ENCODE measurements at places on chromosomes 12 and 14. TPM values are rescaled to one million over a fixed set of nuclear protein-coding genes. Genes with fewer than 3 reads are reported as not detected.

Gene XRCC3
- 15.9 TPM for total RNA-seq

Gene TGM1
- 1.5 TPM for total RNA-seq

Gene NPFF
- 0.38 TPM for total RNA-seq

DNA sequence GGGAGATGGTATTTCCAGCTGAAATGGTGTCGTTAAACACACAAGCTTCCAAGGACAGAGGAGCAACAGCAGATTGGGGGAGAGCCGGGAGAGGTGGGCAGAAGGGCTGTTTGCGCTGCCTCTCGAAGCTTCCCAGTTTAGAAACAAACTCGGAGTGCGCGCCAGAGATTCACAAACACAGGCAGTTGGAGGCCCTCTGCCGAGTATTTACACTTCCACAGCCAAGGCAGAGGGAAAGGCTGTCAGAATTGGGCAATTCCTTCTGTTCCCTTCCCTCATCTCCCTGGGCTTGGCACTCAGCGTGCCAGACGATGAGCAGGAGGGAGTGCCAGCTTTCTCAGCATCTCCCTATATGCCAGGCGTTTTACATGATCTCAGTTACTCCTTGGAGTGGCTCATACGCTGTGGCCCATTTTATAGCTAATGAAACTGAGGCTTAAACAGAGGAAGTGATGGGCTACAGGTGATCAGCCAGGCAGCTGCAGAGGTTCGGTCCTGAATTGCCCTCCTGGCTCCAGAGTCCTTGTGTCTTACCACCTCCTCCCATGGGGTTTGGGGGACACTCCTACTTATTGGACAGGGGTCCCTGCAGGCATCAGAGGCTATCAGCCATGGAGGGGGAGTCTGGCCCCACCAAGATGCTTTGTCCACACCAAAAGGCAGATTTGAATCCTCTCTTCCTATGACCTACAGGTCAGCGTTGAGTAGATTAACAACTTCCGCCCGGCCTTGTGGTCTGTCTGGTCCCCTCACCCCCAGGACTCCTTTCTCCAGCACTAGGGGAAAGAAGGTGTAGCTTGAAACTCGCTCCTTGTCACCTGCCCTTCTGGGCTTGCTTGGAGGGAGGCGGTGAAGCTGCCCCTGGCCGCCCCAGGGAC lies 3.1 kb downstream of the FAM222A start:
- DNase-seq: no peak

- DNase-seq: no peak
Measured at GRCh38 chr14:53346988-53347387, 193.9 kb upstream of the DDHD1 start.

DNA sequence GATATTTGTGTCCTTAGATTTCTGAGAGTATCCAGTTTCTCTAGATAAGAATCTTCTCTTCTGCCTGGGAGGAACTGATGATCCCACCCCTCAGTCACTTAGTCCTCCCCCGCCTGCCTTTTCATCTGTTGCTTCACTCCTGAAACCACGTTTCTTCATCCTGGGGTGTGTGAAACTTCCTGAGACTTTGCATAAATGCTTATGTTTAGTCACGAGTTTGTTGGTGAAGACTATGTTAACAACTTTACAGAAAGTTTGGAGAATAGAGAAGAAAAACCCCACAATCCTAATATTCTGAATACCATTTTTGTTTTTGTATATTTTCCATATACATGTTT lies 33.2 kb downstream of the MARK3 start:
- DNase-seq: no peak

DNA sequence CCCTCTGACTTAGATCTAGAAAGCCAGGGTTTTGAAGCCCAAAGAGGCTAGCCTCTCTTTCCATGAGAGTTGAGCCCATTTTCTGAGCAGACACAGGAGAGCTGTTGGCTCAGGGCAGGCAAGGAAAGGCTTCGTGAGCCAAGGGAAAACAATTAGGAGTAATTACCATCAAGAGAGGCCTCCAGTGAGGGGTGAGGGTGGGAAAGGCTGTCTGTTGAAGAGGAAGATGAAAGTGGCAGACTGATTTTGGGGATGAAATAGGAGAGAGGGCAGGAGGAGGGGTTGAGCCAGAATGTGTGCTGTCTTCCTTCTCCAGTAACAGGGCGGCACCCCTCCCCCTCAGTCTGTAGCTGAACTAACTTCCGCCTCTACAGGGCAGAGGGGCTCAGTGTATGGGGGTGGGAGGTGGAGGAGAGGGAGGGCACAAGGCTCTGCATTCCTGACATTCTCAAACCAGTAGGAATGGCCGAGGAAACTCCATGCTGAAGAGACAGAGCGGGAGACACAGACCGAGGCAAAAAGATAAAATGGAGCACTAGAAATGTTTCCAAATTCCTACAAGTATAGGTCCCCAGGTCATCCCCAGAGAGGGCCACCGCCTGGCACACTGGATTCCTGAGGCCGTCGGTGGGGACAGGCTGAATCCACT lies 33.1 kb upstream of the COL2A1 start:
- DNase-seq: peak; percentile 27

GRCh38 chr14:56814519-56814959 lies 4.3 kb upstream of the OTX2 start:
- no peak for DNase-seq

GRCh38 chr12:69483700-69484099 lies 13.5 kb downstream of the FRS2 start:
- DNase-seq: no peak

GRCh38 chr12:79082595-79082994 lies 218.0 kb downstream of the SYT1 start:
- DNase-seq: no peak

- no peak for DNase-seq
Measured at GRCh38 chr14:65731933-65732506, 319.5 kb downstream of the FUT8 start.

DNA sequence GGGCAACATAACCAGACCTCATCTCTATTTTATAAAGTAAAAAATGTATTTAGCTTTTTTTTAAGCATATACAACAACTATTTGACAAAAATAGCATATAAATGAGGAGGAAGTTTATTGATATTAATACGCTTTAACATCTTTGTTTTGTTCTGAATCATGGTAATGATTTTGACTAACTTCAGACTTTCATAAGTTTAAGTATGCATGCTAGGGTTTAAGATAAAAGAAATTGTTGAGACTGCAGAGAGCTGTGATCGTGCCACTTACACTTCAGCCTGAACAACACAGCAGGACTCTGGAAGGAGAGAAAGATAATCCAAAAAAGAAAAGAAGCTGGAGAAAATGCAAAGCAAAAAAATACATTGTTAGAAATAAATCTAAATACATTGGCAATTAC lies 87.9 kb upstream of the AEBP2 start:
- DNase-seq: no peak

DNA sequence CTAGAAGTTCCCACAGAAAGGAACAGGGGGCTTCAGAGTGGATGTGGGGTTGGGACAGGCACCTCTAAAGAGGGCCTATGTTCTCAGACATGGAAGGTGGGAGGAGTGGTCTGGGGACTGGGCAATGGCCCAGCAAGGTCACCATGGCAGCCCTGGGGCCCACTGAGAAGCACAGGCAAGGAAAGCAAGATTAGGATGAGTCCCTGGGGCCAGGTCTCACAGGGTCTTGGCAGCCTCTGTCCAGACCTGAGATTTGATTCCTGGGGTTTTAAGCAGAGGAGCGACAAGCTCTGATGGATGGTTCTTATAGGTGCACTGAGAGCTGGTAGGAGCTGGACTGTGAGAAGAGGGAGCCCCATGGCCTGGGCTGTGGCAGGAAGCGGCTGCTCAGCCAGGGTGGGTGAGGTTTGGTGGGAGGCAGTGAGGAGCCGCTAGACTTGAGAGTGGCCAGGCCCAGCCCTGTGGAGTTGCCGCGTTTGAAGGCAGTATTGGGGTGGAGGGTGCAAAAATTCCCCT lies 44.0 kb downstream of the DLK1 start:
- no peak for DNase-seq

- DNase-seq: no peak
Measured at GRCh38 chr12:47193066-47193465, 113.3 kb upstream of the AMIGO2 start.

DNA sequence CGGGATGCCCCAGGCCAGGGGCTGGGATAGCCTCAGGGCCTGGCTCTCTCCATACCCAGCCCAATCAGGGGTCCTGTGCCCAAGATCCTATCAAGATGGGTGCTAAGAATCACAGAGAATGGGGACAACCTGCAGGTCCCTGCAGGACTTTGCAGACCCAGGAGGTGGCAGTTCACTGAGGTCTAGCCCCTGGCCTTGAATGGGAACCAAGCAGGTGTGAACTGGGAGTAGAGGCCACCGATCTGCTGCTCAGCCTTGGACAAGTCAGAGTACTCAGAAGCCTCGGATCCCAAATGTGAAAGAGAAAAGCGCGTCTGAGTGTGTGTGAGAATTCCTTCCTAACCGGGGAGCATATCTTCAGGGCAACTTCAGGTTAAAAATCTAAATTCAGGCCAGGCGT lies 76.2 kb downstream of the ARL6IP4 start:
- DNase-seq: no peak

DNA sequence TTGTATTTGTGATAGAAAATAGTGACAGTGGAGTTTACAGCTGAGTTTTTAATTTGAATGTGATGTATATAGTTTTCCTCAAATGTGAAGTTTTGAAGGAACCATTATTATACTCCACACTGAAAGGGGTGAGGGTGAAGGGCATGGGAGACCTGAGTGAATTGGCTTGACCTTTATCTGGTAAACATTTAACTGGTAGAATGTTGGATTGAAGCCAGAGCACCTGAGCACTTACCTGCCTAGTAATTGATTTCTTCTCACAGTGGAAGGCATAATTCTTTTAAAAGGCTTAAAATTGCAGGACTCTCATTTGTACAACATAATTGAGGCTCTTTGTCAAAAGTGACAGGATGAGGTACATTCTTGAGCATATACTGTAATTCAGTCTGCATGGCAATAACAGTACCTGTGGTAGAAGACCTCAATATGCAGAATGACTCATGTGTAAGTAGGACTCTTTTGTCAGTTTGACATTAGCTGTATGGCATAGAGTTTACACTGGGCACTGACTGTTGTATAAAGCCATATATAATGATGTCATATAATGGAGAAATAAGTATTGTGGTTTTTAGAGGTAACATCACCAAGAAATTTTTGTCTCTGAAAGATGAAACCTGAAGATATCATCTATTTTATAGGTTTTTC lies 309.6 kb downstream of the TMTC2 start:
- no peak for DNase-seq

- DNase-seq: no peak
Measured at GRCh38 chr12:131980263-131980662, 30.5 kb downstream of the EP400 start.

DNA sequence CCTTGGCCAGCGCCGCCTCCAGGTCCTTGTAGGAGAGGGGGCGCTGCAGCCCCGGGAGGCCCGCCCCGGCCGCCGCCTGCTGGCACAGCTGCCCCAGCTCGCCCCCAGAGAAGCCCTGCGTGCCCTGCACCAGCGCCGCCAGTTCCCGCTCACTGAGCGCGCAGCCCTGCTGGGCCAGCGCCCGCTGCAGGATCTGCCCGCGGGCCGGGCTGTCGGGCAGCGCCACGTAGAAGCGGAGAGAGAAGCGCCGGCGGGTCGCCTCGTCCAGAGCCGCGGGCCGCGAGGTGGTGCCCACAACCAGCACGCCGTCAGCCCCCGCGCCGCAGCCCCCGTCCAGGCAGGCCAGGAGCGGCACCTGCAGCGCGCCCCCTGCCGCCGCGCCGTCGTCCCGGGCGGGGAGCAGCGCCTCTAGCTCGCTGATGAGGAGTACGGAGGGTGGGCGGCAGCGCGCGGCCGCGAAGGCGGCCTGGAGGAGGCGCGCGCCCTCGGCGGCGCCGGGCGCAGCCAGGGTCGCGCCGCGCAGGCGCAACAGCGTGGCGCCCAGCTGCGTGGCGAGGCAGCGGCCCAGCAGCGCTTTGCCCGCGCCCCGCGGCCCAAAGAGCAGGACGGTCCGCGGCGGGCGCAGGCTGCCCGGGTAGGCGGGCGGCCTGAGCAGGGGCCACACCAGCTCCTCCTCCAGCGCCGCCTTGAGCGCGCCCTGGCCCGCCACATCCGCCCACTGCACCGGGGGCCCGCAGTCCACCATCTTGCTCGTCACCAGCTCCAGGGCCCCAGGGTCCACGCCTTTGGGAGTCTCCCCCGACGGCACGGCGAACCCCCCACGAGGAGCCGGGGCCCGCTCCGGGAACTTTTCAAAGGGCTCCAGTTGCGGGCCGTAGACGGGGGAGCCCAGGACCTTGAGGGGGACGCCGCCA lies 27.7 kb downstream of the FIGNL2 start:
- peak; percentile 93 for DNase-seq

DNA sequence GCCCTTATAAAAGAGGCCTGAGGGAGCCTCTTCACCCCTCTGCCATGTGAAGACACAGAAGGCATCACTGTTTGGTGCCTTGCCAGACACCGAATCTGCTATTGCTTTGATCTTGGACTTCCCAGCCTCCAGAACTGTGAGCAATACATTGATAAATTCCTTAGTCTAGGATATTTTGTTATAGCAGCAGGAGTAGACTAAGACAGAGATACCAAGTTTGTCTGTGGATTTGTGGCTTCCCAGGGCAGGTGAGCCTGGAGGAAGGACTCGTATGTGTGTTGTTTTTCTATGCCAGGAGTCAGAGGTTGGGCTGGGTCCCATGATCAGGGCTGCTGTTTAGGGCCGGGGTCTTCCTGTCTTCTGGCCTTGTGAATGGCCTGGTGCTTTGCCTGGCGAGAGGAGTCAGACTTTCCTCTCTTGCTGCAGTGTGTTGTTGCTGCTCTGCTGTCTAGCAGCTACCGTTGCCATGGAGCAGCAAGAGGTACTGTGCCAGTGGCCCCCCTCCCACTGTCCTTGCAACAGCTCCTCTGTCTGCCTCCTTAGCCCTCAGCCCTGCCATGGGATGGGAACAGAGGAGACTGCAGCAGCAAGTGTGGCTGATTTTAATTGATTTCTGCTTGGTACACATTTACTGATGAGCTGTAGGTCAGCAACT lies 111.2 kb downstream of the CHST11 start:
- DNase-seq: no peak

GRCh38 chr12:25854991-25855390 lies 103.5 kb upstream of the RASSF8 start:
- no peak for DNase-seq

DNA sequence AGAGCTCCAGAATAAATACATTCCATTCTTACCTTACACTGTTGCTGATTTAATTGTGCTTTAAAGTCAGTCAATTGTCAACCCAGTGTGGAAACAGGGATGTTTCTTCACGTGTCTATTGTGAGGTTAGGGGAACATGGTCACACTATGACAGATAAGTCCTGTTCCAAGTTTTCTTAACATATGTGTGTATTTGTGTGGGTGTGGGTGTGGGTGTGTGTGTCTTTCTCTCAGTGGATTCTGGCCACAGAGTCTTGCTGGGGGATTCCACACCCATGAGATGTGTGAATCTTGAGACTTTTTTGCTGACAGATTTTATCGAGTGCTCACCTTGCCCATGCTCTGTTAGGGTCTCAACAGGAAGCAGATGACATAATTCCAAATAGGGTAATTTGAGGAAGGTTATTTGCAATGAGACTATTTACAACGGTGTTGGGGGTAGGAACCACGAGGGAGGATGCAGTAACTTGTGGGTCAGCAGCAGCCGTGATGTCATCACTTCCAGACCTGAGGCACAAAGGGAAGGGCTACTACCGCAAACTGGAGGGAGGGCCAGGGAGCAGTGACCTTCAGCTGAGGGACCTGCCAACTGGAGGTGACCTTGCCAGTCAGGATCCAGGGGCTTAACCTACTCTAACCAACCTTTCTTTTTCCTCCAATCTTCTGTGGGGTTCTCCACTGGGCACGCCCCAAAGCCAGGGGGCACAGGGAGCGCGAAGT lies 1.9 kb upstream of the VRK1 start:
- DNase-seq: no peak

Measured in thymus (tissue), 14 donors.